ENCODE measurements at places on chromosomes 2 and 18.

- no peak for DNase-seq
Measured at GRCh38 chr2:120132190-120132589, 91.0 kb downstream of the TMEM185B start.

- DNase-seq, result no peak
Measured at GRCh38 chr2:8132879-8133278, 549.0 kb upstream of the ID2 start.

GRCh38 chr2:98585386-98585785, 22.9 kb downstream of the COA5 start:
- no peak for DNase-seq

GRCh38 chr2:48587961-48588360, 29.7 kb upstream of the GTF2A1L start:
- DNase-seq, result no peak

DNA sequence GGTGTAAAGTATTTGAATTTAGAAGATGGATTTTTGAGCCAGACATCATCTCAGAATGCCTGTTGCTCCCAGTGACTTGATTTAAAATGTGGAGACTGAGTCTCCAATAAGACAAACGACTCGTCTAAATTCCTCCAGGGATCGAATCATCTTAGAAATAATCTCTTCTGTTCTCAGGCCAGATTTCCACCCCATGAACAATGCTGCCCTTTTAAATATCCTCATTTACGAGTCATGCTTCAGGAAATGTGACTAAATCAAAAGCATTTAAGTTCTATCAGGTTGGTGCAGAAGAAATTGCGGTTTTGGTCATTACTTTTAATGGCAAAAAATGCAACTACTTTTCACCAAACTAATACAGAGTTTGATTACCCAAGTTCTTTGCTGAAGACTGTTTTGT, 684.6 kb upstream of the SOX11 start:
- DNase-seq, result no peak

GRCh38 chr2:40400336-40400953, 51.4 kb downstream of the SLC8A1 start:
- DNase-seq, result no peak

DNA sequence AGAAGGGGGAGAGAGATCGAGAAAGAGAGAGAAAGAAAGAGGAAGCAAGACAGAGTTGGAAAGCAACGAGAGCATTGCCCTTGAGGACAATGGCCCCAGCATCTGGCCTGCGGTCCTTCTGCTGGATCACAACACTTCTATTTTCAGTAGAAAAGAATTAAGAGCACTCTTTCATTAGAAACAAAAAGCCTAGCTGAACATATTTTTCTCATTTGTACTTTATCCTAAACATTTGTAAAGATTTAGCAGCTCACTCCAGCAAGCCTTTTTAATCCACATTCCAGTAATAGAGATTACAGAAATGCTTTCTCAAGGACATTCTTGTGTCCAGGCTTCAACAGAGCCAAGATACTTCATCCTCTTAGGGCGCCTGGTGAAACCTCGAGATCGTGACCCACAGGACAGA, 31.6 kb upstream of the AFF3 start:
- no peak for DNase-seq

DNA sequence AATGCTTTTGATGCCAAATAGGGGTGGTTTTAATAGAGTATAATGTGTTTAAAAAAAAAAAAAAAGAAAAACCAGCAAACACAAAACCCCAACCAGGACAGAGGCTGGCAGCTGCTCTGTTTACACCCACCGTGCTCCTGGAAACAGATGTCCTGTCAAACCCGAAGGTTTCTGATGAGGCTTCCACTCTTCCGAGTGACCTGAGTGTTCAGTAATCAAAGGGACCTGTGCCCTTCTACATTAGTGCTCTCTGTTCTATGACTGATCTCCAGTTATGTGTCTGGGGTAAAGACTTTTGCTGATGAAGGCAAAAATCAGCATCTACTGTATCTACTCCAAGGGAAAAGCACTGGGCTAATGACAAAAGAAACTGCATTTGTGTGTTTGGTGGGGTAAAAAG, 3.5 kb upstream of the KLHL29 start:
- no peak for DNase-seq

GRCh38 chr2:19841918-19842693, 59.7 kb downstream of the TTC32 start:
- DNase-seq, result no peak

GRCh38 chr18:28013066-28013465, 163.9 kb downstream of the CDH2 start:
- no peak for DNase-seq

- no peak for DNase-seq
Measured at GRCh38 chr2:241803387-241804325, 5.3 kb upstream of the NEU4 start.

GRCh38 chr2:36839976-36840617, 126.2 kb downstream of the STRN start:
- DNase-seq, result no peak

- peak; percentile 47 for DNase-seq
Measured at GRCh38 chr2:25294573-25295462, 46.9 kb downstream of the DNMT3A start.

DNA sequence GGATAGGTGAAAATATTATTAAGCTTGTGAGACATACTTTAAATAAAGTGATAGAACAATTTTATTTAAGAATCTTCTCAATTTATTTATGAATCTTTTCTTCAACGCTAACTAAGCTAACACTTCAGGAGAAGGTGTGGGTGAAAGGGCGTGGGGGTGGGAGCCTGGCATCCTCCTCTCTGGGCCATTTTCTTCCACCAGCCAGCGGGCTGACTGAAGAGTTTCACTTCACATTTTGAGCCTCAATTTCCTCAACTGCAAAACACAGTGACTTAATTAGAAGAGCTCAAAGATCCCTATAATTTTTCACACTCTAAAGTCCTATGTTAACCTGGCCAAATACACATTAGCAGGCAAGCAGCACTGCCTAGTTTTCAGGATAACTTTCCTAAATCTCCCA, 94.8 kb downstream of the FTCDNL1 start:
- DNase-seq, result no peak

DNA sequence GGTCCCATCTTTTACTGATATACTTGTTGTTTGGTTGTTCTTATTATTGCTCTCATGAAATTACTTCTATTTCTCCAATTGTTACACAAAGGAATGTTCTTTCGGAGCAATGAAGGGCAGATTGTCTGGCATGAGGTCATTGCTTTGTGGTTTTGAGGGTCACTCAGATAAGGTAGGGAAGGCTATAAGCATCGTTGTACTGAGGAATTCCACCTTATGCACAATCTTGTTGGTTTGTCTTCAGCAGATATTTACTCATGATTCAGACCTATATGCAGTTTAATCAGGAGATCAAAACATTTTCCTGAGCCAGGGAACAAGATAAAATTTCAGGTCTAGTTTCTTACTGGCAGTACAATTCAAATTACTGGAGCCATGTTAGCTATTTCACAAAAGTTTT, 163.0 kb upstream of the SPHKAP start:
- no peak for DNase-seq

- no peak for DNase-seq
Measured at GRCh38 chr2:2870106-2870505, 507.5 kb downstream of the EIPR1 start.

DNA sequence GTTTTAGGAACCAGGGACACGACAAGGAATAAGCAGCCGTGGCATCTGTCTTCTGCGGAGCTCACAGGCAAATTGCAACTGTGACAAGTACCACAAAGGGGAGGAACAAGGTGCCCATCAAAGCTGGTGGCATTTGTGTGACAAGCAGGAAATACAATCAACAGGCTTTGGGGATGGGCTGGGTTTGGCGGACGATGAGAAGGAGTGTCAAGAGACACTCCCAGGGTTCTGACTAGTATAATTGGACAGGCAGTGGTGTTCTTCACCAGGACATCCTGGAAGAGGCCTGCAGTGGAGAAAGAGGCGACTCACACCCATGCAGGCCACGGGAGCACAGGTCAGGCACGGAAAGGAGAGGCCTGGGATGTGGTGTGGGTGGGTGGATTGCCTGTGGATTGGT, 14.2 kb upstream of the SPATA3 start:
- DNase-seq, result no peak
